ENCODE measurements at places on chromosomes 2 and 18.

DNA sequence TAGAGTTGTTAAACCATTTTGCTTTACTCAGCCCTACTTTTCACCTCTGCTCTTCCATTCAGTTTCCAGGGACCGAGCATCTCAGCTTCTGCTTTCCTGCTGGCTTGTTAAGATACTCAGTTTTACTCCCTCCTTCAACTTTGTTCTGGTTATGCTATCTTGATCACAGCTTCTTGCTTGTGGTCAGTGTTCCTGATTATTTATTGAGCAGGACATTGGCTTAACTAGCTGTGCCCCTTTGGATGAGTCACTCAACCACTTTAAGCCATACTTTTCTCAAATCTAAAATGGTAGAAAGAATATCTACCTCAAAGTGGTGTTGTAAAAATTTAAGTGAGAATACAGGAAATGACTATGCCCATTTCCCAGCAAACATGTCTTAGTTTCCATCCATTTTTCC, 124.0 kb downstream of the KYNU start:
- DNase-seq: no peak

- DNase-seq: no peak
These were observed 958.9 kb downstream of the DCDC2C start for GRCh38 chr2:4662161-4662779.

GRCh38 chr2:25976983-25977741, 5.1 kb downstream of the KIF3C start:
- no peak for DNase-seq

GRCh38 chr2:181037922-181038321, 57.5 kb downstream of the UBE2E3 start:
- DNase-seq: no peak

DNA sequence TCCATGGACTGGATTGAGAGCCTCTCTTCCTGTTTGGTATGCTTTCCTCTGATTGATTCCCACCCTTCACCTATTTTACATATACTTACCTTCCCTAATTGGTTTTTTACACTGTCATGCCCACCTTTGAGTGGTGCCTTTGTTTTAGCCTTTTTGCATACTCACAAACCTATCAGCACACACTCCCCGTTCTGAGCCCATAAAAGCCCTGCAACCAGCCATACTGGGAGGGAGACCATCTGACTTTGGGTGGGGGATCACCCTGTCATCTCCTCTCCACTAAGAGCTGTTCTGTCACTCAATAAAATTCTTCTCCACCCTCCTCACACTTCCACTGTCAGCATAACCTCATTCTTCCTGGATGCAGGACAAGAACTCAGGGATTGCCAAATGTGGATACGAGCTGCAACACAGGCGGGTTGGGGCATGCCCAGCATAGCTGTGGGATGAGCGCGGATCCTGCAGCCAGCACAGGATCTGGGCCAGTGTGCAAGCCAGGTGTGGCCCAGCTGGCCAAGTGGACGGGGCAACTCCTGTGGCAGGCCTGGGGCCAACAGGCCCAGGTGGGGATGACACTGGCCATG, 9.4 kb upstream of the MOB1A start:
- DNase-seq: peak; percentile 38

DNA sequence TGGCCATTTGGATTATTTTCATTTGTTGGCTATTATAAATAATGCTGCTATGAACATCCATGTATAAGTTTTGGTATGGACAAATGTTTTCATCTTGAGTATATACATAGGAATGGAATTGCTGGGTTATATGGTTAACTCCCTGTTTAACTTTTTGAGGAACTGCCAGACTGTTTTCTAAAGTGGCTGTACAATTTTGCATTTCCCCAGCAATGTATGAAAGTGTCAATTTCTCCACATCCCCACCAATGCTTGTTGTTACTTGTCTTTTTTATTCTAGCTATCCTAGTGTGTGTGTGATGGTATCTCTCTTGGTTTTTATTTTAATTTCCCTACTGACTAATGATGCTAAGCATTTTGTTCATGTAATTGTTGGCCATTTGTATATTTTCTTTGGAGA, 90.6 kb upstream of the CYP26B1 start:
- DNase-seq: no peak

DNA sequence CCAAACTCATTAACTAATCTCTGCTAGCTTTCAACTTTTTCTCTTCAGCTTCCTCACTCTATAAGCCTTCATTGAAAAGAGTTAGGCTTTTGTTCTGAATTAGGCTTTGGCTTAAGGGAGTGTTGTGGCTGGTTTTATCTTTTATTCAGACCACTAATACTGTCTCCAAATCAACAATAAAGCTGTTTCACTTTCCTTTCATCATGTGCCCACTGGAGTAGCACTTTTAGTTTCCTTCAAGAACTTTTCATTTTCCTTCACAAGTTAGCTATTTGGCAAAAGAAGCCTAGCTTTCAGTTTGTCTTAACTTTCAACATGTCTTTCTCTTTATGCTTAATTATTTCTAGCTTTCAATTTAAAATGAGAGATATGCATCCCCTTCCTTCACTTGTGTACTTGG, 271.7 kb upstream of the FSIP2 start:
- DNase-seq: no peak

GRCh38 chr2:227785293-227785692, 28.3 kb upstream of the CCL20 start:
- no peak for DNase-seq

GRCh38 chr2:224982226-224982625, 60.0 kb downstream of the DOCK10 start:
- DNase-seq: no peak

DNA sequence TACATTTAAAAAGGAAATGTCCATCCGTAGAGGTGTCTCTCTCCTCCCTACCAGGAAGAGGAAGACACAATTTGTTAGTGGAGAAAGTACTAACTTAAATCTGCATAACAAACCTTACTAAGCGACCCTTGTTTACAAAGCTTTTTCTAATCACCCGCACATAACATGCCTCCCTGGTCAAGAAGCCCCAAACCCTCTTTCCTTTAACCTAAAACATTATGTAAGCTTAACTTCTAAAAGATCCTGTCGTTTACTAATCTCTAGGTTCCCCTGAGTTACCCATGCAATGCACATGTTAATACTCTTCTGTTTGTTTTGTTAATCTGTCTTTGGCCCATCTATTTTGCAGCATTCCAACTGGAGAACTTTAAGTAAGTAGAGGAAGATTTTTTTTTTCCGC, 630.3 kb upstream of the NRXN1 start:
- DNase-seq: no peak

- no peak for DNase-seq
These were observed 267.6 kb downstream of the METTL4 start for GRCh38 chr18:2303517-2304238.

DNA sequence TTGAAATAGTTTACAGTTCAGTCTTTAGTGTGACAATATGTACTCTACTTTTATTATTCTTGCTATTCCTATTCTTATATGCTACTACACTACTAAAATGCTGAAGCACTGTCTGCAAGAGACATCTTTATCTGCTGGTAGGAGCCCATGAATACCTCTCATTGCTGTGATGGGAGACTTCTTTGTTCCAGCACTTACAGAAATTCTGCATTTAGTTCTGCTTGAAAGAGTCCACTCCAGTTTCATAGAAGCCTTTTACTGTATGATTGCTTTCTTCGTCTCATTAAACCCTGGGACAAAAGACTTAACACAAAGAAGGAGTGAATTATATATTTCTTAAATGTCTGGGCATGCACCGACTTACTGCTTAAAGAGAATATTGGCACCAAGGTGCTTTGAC, 272.7 kb downstream of the CD226 start:
- DNase-seq: no peak
